DMS 273 treated with DMSO at 0.1 percent for 48 hours (cell line): ENCODE measurements at places on chromosomes 7 and 10.

DNA sequence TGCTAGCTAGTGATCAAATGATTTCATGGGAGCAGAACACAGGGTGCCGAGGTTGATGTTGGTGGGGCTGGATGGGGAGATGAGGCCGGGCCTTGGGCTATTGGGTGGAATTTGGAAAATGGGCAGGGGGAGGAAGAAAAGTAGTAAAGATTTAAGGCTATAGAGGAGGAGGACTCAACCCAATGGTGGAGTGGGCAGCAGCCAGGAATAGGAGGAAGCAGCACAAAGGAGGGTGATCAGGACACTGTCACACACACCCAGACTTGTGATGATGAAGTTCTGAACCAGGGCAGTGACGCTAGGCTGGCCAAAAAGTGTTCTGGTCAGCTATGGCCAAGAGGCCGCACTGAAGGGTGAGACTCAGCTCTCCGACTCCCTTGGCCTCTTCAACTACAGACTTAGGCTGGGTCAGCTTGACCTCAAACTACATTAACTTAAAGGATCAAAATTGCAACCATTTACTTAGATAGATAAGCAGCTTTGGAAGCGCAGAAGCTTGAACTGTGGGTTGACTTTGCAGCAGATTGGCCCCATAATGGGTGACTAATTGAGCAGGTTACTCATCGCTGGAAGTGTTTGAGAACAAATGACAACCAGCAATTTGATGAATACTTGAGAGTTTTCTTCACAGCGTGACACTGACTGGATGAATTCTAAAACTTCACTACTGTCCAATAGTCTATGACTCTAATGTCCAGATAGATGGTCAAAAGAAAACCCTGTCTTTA, 29.4 kb upstream of the GPR26 start:
- no peak for DNase-seq

DNA sequence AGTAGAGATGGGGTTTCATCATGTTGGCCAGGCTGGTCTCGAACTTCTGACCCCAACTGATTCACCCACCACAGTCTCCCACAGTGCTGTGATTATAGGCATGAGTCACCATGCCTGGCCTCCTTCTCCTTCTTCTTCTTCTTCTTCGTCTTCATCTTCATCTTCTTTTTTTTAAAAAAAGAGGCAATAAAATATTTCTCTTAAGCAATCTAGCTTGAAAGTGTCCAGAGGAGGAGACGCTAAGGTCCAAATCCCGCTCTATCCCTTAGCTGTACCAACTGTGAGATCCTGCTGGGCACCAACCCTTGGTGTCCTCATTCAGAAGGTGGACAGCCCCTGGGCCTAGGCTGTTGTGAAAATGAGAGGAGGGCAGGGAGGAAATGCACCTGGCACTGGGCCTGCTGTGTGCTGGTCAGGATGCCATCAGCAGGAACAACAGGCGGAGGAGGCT, 13.9 kb upstream of the PSAP start:
- DNase-seq: no peak

GRCh38 chr7:28329661-28330363, 82.5 kb upstream of the CREB5 start:
- no peak for DNase-seq

GRCh38 chr10:130179640-130180039, 43.4 kb downstream of the GLRX3 start:
- DNase-seq: no peak

GRCh38 chr7:98286701-98287485, 5.4 kb downstream of the BRI3 start:
- DNase-seq: no peak

GRCh38 chr10:101644002-101644401, 51.0 kb downstream of the FBXW4 start:
- DNase-seq: no peak

- no peak for DNase-seq
Observed at GRCh38 chr10:130934293-130935127, 377.0 kb downstream of the TCERG1L start.

- no peak for DNase-seq
Observed at GRCh38 chr7:34675749-34676374, 17.8 kb downstream of the NPSR1 start.

DNA sequence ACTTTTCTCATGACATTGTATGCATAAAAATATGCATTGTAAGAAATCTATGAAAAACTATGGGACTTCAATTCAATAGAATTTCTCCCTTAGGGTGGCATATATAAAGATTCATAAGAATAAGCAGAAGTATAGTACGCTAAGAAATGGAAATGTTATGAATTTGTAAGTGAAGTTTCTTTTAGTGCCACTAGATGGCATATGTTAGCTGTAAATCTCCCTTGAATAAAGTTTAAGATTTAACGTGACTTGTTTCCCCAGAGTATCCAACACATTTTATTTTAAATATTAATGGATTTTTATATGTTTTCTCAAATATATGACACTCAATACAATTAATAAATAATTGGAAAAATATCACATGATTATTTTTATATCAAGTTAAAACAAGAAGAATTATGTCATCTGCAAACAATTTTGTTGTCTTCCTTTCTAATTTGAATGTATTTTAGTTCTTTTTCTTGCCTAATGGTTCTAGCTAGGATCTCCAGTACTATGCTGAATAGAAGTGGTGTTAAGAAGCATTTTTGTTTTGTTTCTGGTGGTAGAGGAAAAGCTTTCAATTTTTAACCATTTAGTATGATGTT, 287.2 kb downstream of the HGF start:
- DNase-seq: peak; percentile 26
